ENCODE measurements at places on chromosomes 5 and 9. TPM values are rescaled to one million over a fixed set of nuclear protein-coding genes. Genes with fewer than 3 reads are reported as not detected.

MYOT gene
- not detected for total RNA-seq

PCDHA9 gene
- under 0.01 TPM for total RNA-seq

TMC1 gene
- not detected for total RNA-seq

GRXCR2 gene
- not detected for total RNA-seq

NME5 gene
- 0.27 TPM for total RNA-seq

SELENOP gene
- total RNA-seq = 33.9 TPM

OGN gene
- under 0.01 TPM for total RNA-seq

NUTM2G gene
- not detected for total RNA-seq

PKD2L2 gene
- under 0.01 TPM for total RNA-seq

RIGI gene
- total RNA-seq = 9.4 TPM

PCDHGB2 gene
- 2.4 TPM for total RNA-seq

MGAT1 gene
- total RNA-seq = 130 TPM

TMEM8B gene
- 1.1 TPM for total RNA-seq

TRPM3 gene
- total RNA-seq = under 0.01 TPM

MEIKIN gene
- total RNA-seq = not detected

C9orf50 gene
- total RNA-seq = not detected

SPATA31D4 gene
- not detected for total RNA-seq

SLC45A2 gene
- total RNA-seq = 0.27 TPM

SLC34A3 gene
- not detected for total RNA-seq

DNAJB5 gene
- total RNA-seq = 3.0 TPM

TPD52L3 gene
- not detected for total RNA-seq

NR4A3 gene
- 5.1 TPM for total RNA-seq

NR6A1 gene
- total RNA-seq = 9.4 TPM

N4BP3 gene
- 5.1 TPM for total RNA-seq

PRDM12 gene
- total RNA-seq = not detected

LHX3 gene
- total RNA-seq = 0.27 TPM

ELP1 gene
- total RNA-seq = 17.2 TPM

NOXA1 gene
- 4.6 TPM for total RNA-seq

PDLIM4 gene
- total RNA-seq = 1.6 TPM

KIF24 gene
- 2.2 TPM for total RNA-seq

SLC25A2 gene
- total RNA-seq = 0.54 TPM

PRDM9 gene
- under 0.01 TPM for total RNA-seq

CCNJL gene
- 0.54 TPM for total RNA-seq

ADGRV1 gene
- 0.27 TPM for total RNA-seq

TLE1 gene
- 2.7 TPM for total RNA-seq

CACFD1 gene
- total RNA-seq = 5.4 TPM

GABRA1 gene
- total RNA-seq = not detected

BSPRY gene
- total RNA-seq = 55.7 TPM

SH3TC2 gene
- 2.2 TPM for total RNA-seq

AGXT2 gene
- not detected for total RNA-seq

TSPAN17 gene
- 21.0 TPM for total RNA-seq

FAM53C gene
- total RNA-seq = 69.7 TPM

PDE6A gene
- under 0.01 TPM for total RNA-seq

OR1J2 gene
- total RNA-seq = 0.27 TPM

SLC6A18 gene
- total RNA-seq = not detected

NEURL1B gene
- 18.3 TPM for total RNA-seq

RLN2 gene
- 0.54 TPM for total RNA-seq

ZNF169 gene
- total RNA-seq = 9.7 TPM

ENC1 gene
- 3.5 TPM for total RNA-seq

INSL4 gene
- not detected for total RNA-seq

PCDHGB7 gene
- total RNA-seq = 2.2 TPM

GPR21 gene
- 12.1 TPM for total RNA-seq

POU5F2 gene
- total RNA-seq = 1.6 TPM

AMACR gene
- total RNA-seq = 13.7 TPM

TMEM250 gene
- total RNA-seq = 53.3 TPM
